ENCODE measurements at places on chromosomes 2 and 18.

- H3K4me1 ChIP-seq: peaks cover 14% of the 10 kb centered on the region
- H3K4me3 ChIP-seq: no peak overlapping the region
- no peaks in the 10 kb centered on the region for H3K36me3 ChIP-seq
- DNase-seq: no peak
- H3K27ac ChIP-seq: no peak overlapping the region
- H3K27me3 ChIP-seq: no peaks in the 10 kb centered on the region
These were observed 92.9 kb downstream of the GALNT3 start for GRCh38 chr2:165701147-165701546.

DNA sequence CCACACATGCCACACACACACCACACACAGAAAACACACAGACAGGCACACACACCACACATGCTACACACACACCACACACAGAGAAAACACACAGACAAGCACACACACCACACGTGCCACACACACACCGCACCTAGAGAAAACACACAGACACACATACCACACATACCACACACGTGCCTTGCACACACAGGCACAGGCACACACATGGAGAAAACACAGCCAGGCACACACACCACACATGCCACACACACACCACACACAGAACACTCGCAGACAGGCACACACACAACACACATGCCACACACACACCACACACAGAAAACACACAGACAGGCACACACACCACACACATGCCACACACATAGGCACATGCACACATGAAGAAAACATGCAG lies 242.1 kb upstream of the MYT1L start:
- no peaks in the 10 kb centered on the region for H3K4me1 ChIP-seq
- no peak for DNase-seq
- peaks cover 4% of the 10 kb centered on the region for H3K36me3 ChIP-seq
- no peak overlapping the region for H3K4me3 ChIP-seq
- no peak overlapping the region for H3K27ac ChIP-seq
- no peaks in the 10 kb centered on the region for H3K27me3 ChIP-seq

- H3K4me1 ChIP-seq: no peaks in the 10 kb centered on the region
- H3K27ac ChIP-seq: no peak overlapping the region
- H3K4me3 ChIP-seq: no peak overlapping the region
- DNase-seq: no peak
- no peaks in the 10 kb centered on the region for H3K27me3 ChIP-seq
These were observed 98.5 kb upstream of the CD226 start for GRCh38 chr18:70046207-70046606.

DNA sequence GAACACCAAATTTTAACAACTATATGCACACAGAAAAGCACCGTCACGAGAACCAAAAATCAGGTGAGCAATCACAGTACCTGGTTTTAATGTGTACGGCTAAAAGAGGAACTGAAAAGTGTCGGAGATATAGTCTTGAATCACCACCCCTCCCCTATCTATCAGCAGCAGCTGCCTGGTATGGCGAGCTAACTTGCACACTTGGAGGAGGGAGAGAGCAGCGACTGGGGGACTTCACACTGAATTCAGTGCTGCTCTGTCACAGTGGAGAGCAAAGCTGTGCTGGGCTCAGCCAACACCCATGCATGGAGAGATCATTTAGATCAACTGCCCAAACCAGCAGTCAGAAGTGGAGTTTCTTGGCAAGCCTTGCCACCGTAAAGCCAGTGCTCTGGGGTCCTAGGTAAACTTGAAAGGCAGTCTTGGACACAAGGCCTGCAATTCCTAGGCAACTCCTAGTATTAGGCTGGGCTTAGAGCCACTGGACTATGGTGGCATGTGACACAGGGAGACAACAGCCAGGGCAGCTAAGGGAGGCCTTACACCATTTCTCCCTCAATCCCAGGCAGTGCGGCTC lies 89.2 kb upstream of the CD226 start:
- H3K27ac ChIP-seq: no peak overlapping the region
- no peak overlapping the region for H3K4me3 ChIP-seq
- no peak for DNase-seq
- no peaks in the 10 kb centered on the region for H3K27me3 ChIP-seq
- H3K36me3 ChIP-seq: peaks cover 1% of the 10 kb centered on the region

DNA sequence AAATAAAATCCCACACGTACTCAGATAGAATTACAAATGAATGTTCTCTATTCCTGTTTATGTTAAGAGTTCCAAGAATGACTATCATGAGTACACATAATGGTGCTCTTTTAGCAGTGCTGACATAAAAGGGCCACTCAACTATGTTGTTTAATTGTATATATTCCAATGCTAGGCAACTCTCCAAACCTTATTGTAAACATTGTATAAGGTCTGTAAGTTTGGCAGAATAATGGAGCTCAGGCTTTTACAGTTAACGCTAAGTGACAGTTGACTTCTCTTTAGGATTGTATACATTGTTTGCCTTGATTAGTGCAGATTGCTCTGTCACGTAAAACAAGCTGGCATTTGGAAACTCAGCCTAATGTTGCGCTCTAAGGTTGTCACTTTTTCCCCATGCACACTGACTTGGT lies 20.8 kb downstream of the RBMS1 start:
- no peak overlapping the region for H3K4me3 ChIP-seq
- H3K4me1 ChIP-seq: peaks cover 7% of the 10 kb centered on the region
- no peak for DNase-seq
- H3K27ac ChIP-seq: no peak overlapping the region
- no peaks in the 10 kb centered on the region for H3K27me3 ChIP-seq

DNA sequence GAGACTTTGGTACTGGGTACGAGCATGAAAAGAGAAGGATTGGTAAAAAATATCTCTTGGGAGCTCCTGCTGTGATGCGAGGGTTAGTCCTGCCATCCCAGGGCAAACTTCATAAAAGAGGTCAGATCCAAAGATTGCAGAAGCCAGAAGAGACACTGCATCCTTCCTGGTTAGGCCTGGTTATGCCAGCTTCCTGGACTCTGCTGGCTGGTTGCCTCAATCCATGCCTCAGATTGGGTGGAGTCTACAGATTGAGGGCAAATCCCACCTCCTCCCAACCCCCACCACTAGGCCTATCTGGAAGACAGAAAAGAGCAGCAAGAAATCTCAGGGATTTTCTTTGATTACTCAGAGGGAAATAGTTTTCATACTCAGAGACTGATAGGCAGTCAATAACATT lies 5.3 kb upstream of the ACADL start:
- no peak for DNase-seq
- H3K36me3 ChIP-seq: no peaks in the 10 kb centered on the region
- no peak overlapping the region for H3K27ac ChIP-seq
- H3K4me1 ChIP-seq: no peaks in the 10 kb centered on the region
- no peak overlapping the region for H3K4me3 ChIP-seq

GRCh38 chr2:240603846-240604245 lies 17.3 kb downstream of the CAPN10 start:
- H3K4me1 ChIP-seq: no peaks in the 10 kb centered on the region
- DNase-seq: no peak
- no peak overlapping the region for H3K27ac ChIP-seq
- H3K36me3 ChIP-seq: peaks cover 5% of the 10 kb centered on the region
- H3K27me3 ChIP-seq: no peaks in the 10 kb centered on the region

DNA sequence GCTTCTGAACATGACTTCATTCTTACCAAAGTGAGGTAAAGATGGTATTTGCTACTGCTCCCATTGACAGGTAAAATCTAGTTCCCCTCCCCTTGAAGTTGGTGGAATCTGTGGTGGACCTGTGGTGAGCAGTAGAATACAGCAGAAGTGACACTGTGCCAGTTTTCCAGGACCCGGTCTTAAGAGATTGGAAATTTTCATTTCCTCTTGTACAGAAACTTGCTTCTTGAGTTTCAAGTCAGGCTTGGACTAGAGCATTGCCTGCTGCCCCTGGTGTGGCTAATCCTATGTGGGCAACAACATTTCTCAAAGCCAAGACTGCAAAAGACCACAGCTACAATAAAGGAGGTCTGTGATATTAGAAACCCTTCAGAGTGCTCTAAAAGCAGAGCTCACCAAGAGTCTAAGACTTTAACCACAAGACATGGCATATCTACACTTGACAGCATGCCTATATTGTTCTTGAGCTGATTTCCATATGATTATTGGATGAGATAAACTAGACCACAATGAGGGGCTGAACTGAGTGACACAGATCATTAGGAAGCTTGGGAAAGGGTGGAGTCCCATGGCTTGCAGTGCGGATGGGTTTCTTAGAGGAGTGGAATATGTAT lies 458.1 kb downstream of the BCL11A start:
- no peaks in the 10 kb centered on the region for H3K4me1 ChIP-seq
- H3K4me3 ChIP-seq: no peak overlapping the region
- DNase-seq: no peak

- no peaks in the 10 kb centered on the region for H3K27me3 ChIP-seq
- no peak for DNase-seq
- H3K4me3 ChIP-seq: no peak overlapping the region
- H3K4me1 ChIP-seq: peaks cover 1% of the 10 kb centered on the region
- no peaks in the 10 kb centered on the region for H3K36me3 ChIP-seq
These were observed 50.4 kb upstream of the CTIF start for GRCh38 chr18:48488388-48488850.

- H3K27me3 ChIP-seq: no peaks in the 10 kb centered on the region
- H3K4me1 ChIP-seq: peaks cover 15% of the 10 kb centered on the region
- no peak overlapping the region for H3K27ac ChIP-seq
- no peak overlapping the region for H3K4me3 ChIP-seq
- no peak for DNase-seq
- H3K36me3 ChIP-seq: no peaks in the 10 kb centered on the region
These were observed 89.9 kb downstream of the ERBB4 start for GRCh38 chr2:212448698-212449097.

- H3K27ac ChIP-seq: no peak overlapping the region
- no peaks in the 10 kb centered on the region for H3K4me1 ChIP-seq
- no peak for DNase-seq
- no peaks in the 10 kb centered on the region for H3K27me3 ChIP-seq
- H3K36me3 ChIP-seq: peaks cover 80% of the 10 kb centered on the region
These were observed 7.6 kb downstream of the GPATCH11 start for GRCh38 chr2:37091873-37092272.

- H3K4me1 ChIP-seq: peaks cover 5% of the 10 kb centered on the region
- H3K4me3 ChIP-seq: no peak overlapping the region
- H3K27me3 ChIP-seq: no peaks in the 10 kb centered on the region
- no peak overlapping the region for H3K27ac ChIP-seq
- no peaks in the 10 kb centered on the region for H3K36me3 ChIP-seq
- no peak for DNase-seq
These were observed 29.0 kb downstream of the LGALSL start for GRCh38 chr2:64482765-64483504.

GRCh38 chr2:110707386-110707965 lies 24.9 kb upstream of the ACOXL start:
- no peak overlapping the region for H3K27ac ChIP-seq
- H3K27me3 ChIP-seq: no peaks in the 10 kb centered on the region
- no peak for DNase-seq

DNA sequence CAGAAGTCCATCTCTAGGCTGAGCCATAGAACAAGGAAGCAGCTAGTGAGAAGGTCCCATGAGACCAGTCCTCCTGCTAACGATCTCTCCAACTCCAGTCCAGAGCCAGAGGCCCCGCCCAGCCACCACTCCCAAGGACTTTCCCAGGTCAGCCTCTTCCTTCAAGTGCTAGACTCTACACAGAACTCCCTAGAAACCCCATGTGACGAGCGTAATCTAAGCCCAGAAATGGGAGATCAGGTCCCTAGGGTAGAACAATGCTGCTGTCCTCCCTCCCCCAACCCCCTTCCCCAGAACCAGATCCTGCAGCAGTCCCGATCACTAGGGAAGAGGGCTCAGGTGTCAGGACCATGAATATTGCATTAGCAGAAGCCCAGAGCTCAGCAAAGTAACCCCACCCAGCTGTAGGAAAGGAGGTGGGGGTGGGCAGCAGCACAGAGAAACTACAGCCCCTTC lies 6.9 kb downstream of the DCTN1 start:
- no peak for DNase-seq
- no peaks in the 10 kb centered on the region for H3K27me3 ChIP-seq
- H3K36me3 ChIP-seq: peaks cover 47% of the 10 kb centered on the region
- no peak overlapping the region for H3K27ac ChIP-seq

DNA sequence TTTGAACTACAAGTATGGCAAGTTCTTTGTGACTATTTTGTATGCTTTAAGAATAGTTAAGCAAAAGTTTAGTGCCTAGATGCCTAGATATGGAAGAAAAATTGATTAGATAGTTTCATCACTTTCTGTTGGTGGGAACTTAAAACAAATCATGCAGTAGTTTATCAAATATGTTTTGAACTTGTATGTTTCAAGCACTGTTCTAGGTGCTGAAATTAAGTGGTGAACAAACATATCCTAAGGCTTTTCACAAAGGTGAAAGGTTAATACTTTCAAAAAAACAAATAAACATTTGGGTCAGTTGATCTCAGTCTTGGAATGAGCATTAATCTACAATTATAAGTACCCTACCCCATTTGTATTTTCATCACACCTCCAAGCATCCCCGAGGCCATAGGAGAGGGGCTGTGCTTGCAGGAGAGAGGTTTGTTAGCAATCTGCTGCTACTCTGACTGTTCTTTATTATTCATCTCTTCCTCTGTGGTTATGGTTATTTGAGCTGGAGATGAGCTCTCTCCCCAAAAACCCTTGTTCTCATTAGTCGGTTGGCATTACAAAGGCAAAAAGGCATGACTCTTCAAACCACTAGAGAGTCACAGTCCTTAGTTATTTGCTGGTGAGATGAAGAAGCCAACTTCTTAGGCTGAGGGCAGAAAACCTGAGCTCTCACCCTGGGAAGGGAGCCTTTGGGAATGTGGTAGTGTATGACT lies 103.9 kb upstream of the FHL2 start:
- DNase-seq: no peak
- H3K27me3 ChIP-seq: no peaks in the 10 kb centered on the region
- H3K4me3 ChIP-seq: no peak overlapping the region
- H3K36me3 ChIP-seq: no peaks in the 10 kb centered on the region
- no peak overlapping the region for H3K27ac ChIP-seq
- no peaks in the 10 kb centered on the region for H3K4me1 ChIP-seq

DNA sequence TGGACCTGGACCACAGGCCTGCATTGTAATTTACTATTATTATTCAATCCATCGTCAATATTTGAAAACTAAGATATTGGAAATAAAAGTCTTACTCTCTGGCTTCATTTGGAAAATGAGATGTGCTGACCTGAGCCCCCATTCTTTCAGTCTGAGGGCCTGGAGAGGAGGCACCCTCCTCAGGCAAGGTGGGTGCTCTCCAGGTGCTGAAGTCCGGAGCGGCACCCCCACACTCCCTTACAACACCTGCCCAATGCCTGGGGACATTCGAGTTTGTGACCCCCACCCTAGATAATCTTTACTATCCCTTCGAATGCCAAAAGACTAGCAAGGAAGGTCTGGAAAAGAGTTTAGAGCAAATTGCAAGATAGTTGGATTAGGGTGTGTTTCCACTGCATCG lies 133.3 kb downstream of the EN1 start:
- H3K4me1 ChIP-seq: no peaks in the 10 kb centered on the region
- H3K27me3 ChIP-seq: no peaks in the 10 kb centered on the region
- DNase-seq: no peak

Measured in neuronal stem cell (in vitro differentiated cells).